ENCODE measurements at places on chromosomes 16 and 17.

GRCh38 chr16:87493608-87494280 lies 920 bp upstream of the ZCCHC14 start:
- no peak for DNase-seq

DNA sequence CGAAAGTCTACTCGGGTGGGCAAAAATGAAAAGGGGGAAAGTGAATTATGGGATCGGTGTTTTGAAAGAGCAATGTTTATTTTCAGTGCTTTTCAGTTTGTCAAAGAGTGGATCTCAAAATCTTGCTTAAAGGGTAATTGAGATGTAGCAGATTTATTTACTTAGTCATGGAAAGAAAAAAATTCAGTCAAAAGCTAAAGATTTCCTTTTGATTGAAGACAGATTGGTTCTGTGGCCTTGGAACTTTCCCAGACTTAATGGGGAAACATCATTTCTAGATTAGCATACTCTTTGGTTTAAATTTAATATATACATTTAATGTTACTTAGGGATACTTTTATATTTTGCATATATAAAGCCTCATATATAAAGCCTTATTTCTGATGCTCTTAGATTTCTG lies 20.6 kb downstream of the PRKAR1A start:
- no peak for DNase-seq

- no peak for DNase-seq
These were observed 133.2 kb upstream of the AXIN2 start for GRCh38 chr17:65694601-65695000.

GRCh38 chr16:84069540-84069939 lies 26.9 kb upstream of the SLC38A8 start:
- DNase-seq, result no peak

GRCh38 chr16:2949705-2950352 lies 14.2 kb upstream of the KREMEN2 start:
- DNase-seq, result no peak

DNA sequence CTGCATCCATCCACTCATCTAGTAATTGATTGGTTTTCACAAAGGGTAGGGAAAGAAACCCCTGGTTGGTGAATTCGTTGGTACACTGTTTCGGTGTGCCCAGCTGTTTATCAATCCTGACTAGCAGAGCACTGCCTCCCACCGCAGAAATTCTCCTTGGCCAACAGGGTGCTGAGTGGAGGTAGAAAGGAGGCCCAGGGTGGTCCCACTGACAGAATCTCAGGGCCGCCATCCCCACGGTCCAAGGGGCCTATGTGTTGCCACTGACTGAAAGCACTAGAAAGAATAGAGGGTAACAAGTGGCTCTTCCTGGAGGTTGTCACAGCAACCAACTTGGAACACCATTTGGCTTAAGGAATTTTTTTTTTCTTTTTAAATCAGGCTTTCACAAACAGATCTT lies 8.4 kb upstream of the RCVRN start:
- no peak for DNase-seq

Data from epithelial cell of prostate (primary cell).